ENCODE measurements at places on chromosomes 2 and 18. TPM values are rescaled to one million over a fixed set of nuclear protein-coding genes. Genes with fewer than 3 reads are reported as not detected.

The OR6B2 gene
- total RNA-seq: not detected

GRCh38 chr2:194232600-194232999 is 1424.4 kb upstream of the SLC39A10 start:
- no peak for DNase-seq

DNA sequence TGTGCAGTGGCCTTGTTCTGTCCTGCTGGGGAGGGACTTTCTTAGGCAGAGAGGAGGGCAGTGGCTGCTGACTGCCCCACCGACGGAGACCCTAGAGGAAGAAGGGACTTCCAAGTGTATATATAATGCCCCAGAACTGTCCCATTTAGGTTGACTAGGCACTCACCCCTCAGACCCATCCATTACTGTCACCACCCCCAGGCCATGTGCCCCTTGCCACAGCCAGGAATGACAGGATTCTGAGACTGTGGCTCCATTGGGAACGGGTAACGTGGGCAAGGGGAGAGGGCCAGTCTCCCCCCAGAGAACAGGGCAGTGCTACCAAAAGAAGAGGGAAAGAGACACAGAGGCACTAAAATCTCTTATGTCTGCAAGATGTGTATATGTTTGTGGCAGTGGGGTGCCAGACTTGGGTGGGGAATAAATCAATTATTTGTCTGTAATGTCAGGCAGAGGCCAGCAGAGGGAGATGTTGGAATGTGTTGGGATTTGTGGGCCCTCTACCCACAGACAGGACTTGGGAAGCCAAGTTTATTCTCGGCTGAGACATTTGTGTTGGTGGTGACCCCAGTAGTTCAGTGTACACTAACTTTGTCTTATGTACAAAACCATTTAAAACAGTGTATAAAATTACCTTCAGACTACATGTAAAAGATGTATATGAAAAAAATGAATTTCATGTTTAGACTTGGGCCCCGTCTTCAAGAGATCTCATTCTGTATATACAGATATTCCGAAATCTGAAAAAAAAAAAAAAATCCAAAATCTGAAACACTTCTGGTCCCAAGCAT is 24.0 kb upstream of the TMEM37 start:
- peak; percentile 18 for DNase-seq

- no peak for DNase-seq
These were observed 19.4 kb downstream of the TEX44 start for GRCh38 chr2:231612109-231612455.

DNA sequence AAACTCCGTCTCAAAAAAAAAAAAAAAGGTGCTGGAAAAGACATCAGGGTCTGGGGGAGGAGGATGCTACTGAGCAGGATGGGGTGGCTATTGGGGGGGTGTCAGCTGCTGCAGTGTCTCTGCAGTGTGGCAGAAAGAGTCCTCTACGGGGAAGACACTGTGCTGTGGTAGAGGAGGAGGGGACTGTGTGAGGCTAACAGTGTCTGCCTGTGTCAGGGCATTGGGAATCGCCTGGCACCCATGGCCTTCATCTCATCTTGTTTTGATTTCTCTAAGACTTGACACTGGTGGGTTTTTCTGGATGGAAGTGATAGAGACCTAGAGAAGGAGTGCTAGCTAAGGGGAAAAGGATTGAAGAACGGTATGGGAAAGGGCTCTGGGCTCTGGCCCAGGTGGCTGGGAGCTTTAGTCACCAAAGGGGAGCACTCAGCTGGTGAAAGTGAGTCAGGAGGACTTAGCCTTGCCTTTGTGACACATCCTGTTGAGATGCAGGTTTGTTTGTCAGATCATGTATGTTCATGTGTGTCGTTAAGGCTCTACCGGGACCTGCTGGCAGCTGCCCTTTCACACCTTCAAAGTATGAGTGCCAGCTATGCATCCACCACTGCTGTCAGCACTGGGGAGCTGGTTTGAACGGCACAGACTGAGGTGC is 58.0 kb downstream of the FARP2 start:
- no peak for DNase-seq

GRCh38 chr18:6737833-6738232 is 8.3 kb downstream of the ARHGAP28 start:
- DNase-seq: no peak

DNA sequence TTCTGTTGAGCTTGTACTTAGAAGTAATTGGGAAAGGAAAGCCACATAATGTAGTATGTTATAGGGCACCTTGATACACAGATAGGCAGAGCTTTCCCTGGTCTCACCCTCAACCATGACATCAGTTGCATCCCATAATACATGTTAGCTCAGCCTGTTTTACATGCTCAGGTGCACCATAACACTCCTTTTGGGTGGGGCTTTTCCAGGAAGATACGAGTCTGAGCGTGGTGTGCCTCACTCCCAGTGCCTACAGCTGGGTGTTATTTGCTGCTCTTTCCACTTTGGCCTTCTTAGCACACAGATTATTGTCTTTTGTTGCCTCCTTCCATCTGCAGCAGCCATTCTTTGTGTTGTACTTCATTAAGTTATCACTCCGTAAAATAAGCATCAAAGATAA is 11.9 kb downstream of the TTC39C start:
- DNase-seq: no peak

DNA sequence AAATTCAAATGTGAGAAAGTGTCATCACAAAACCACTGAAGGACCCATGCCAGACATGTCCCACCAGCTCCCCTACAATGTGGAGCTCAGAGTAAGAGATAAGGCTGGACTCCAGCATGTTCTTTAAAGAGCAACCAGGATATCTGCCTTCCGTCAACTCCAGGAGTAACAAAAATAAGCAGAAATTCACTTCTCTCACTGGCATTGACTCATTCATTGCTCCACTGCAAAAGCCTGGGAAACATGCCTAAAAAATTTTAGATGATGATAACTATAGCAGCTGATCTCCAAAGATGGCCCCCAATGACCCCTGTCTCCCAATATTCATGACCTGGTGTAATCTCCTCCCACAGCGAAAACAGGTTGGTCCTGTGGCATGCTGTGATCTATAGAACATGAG is 314.5 kb downstream of the NCKAP5 start:
- no peak for DNase-seq
